ENCODE measurements at places on chromosomes 16 and 17.

- no peak for DNase-seq
Observed at GRCh38 chr17:17395885-17396284, 80.9 kb upstream of the MED9 start.

- no peak for DNase-seq
Observed at GRCh38 chr16:9670033-9670432, 512.2 kb downstream of the GRIN2A start.

DNA sequence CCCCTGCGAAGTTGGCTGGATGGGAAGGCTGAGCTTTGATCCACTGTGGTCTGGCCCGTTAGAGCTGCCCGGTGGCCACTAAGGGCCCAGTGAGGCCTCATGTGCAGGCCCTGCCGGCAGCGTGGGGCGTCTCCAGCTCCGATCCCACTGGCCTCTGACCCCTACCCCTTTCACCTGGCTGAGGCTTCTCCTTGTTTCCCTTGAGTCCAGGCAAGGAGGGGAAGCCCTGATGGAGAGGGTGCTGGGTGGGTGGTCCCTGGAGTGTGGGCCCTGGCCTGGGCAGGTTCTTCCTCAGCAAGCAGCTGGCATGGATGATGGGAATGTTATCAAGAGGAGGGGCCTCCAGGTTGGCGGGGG is 356.8 kb downstream of the SEC14L1 start:
- DNase-seq: no peak

GRCh38 chr16:72992142-72992601 is 55.8 kb downstream of the ZFHX3 start:
- no peak for DNase-seq

GRCh38 chr16:13441675-13442074 is 478.3 kb upstream of the ERCC4 start:
- DNase-seq: no peak

DNA sequence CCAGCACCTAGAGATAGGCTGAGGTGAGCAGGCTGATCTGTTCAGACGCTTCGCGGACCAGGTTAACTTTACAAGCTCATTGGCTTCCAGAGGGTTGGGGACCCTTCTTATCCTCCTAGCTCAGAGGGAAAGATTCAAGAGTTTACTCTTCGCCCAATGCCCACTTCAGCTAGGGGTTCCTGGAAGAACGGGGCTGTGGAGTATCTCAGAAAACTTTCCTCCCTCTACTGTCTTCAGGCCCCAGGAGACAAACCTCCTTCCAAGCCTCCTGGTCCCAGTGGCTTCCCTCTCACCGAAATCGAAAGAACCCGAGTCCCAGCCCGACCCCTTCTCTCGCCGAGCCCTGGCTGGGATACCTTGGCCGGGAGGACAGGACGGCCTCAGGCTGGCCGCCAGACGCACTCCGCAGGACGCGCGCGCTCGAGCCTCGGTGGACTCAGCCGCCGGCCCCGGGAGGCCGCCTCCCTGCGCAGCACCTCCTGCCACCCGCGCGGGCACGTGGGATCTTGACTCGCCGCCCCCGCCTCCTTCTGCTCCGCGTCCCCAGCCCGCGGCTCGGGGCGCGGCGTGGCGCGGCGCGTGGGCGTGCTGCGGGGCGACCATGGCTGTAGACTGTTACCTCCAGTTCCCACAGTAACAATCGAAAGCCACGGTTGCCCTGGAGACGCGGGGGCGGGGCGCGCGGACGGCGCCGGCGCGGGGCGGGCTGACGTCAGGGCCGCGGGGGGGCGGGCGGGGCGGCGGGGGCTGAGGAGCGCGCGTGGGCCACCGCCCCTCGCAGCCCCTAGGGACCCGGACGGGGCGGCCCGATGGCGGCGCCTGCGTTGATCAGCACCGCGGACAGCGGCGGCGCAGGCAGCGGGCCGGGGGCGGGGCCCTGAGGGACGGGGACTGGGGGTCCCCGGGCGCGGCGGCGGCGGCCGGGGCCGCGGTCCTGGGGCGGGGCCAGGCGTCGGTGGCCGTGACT is 5.3 kb upstream of the HIC1 start:
- DNase-seq: peak; percentile 83

DNA sequence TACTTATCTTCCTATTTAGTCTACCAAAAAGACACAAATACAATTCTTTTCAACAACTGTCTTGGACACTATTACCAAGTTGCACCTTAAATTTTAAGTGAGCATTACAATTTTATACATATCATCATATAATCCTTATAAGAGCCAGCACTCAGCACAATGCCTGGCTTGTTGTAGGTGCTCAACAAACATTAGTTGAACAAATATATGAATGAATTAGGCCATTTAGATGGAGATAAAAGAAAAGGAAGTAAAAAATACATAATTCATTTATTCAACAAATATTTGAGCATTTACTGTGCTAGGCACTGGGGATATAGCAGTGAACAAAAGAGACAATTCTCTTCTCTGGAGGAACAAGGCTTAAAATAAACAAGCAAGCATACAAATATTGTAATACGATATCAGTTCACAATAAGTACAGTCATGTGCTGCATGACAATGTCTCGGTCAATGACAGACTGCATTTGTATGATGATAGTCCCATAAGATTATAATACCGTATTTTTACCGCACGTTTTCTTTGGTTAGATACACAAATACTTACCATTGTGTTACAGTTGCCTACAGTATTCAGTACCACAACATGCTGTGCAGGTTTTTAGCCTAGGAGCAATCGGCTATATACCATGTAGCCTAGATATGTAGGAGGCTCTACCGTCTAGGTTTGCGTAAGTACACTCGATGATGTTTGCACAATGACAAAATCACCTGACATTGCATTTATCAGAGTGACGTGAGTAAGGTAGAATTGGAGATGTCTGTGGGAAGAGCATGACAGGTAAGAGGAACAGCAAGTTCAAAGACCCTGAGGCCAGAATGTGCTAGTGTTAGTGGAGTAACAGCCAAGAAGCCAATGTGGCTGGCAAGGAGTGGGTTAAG is 86.4 kb upstream of the HS3ST2 start:
- no peak for DNase-seq
